CD4-positive, alpha-beta T cell (primary cell): ENCODE measurements at places on chromosomes 12 and 14.

- no peaks in the 10 kb centered on the region for H3K4me1 ChIP-seq
- no peaks in the 10 kb centered on the region for H3K36me3 ChIP-seq
- no peak overlapping the region for H3K4me3 ChIP-seq
- H3K27ac ChIP-seq, result no peak overlapping the region
Observed at GRCh38 chr14:26743284-26743683, 145.5 kb upstream of the NOVA1 start.

DNA sequence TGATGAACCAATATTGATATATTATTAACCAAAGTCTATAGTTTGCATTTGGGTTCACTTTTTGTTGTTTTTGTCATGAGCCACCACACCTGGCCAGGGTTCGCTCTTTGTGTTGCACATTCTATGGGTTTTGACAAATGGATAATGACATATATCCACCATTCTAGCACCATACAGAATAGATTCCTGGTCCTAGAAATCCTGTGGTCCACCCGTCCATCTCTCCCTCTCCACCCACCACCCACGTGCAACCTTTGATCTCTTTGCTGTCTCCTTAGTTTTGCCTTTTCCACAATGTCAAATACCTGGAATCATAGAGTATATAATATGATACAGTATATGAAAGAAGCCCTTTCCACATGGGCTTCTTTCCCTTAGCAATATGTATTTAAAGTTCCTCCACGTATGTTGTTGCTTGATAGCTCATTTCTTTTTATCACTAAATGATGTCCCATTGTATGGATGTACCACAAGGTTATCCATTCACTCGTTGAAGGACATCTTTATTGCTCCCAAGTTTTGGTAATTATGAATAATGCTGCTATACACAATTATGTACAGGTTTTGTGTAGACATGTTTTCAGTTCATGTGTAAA, 7.4 kb downstream of the RPL6 start:
- no peaks in the 10 kb centered on the region for H3K27me3 ChIP-seq
- H3K36me3 ChIP-seq, result peaks cover 29% of the 10 kb centered on the region
- no peak overlapping the region for H3K27ac ChIP-seq
- peaks cover 5% of the 10 kb centered on the region for H3K4me1 ChIP-seq
- no peak overlapping the region for H3K4me3 ChIP-seq

- H3K36me3 ChIP-seq, result no peaks in the 10 kb centered on the region
- H3K4me3 ChIP-seq, result no peak overlapping the region
- peaks cover 4% of the 10 kb centered on the region for H3K27me3 ChIP-seq
- DNase-seq, result no peak
- H3K27ac ChIP-seq, result no peak overlapping the region
- no peaks in the 10 kb centered on the region for H3K4me1 ChIP-seq
Observed at GRCh38 chr12:130178282-130178681, 16.0 kb downstream of the FZD10 start.

GRCh38 chr14:103688906-103689902, 26.0 kb downstream of the XRCC3 start:
- no peak overlapping the region for H3K27ac ChIP-seq
- peaks cover 75% of the 10 kb centered on the region for H3K36me3 ChIP-seq
- no peak for DNase-seq

- no peak overlapping the region for H3K4me3 ChIP-seq
- H3K4me1 ChIP-seq, result no peaks in the 10 kb centered on the region
- no peak overlapping the region for H3K27ac ChIP-seq
- H3K36me3 ChIP-seq, result no peaks in the 10 kb centered on the region
- no peak for DNase-seq
- H3K27me3 ChIP-seq, result no peaks in the 10 kb centered on the region
Observed at GRCh38 chr14:81990312-81990761, 456.7 kb upstream of the SEL1L start.

GRCh38 chr14:89067293-89067972, 243.0 kb downstream of the TTC8 start:
- peaks cover 15% of the 10 kb centered on the region for H3K4me1 ChIP-seq
- H3K4me3 ChIP-seq, result no peak overlapping the region
- no peak for DNase-seq
- H3K36me3 ChIP-seq, result no peaks in the 10 kb centered on the region
- H3K27ac ChIP-seq, result no peak overlapping the region

- no peaks in the 10 kb centered on the region for H3K27me3 ChIP-seq
- no peak overlapping the region for H3K27ac ChIP-seq
- H3K36me3 ChIP-seq, result no peaks in the 10 kb centered on the region
- no peak overlapping the region for H3K4me3 ChIP-seq
Observed at GRCh38 chr12:68521848-68522502, 88.7 kb upstream of the RAP1B start.

- H3K27ac ChIP-seq, result no peak overlapping the region
Observed at GRCh38 chr14:33061667-33062325, 123.1 kb downstream of the NPAS3 start.

GRCh38 chr12:31491841-31492598, 98.9 kb downstream of the DENND5B start:
- no peaks in the 10 kb centered on the region for H3K4me1 ChIP-seq
- no peaks in the 10 kb centered on the region for H3K27me3 ChIP-seq
- no peak overlapping the region for H3K27ac ChIP-seq
- DNase-seq, result no peak

- DNase-seq, result no peak
- H3K27ac ChIP-seq, result no peak overlapping the region
Observed at GRCh38 chr12:119826661-119827445, 50.3 kb downstream of the CIT start.

GRCh38 chr14:54140551-54140950, 183.9 kb upstream of the BMP4 start:
- H3K27me3 ChIP-seq, result no peaks in the 10 kb centered on the region
- H3K36me3 ChIP-seq, result no peaks in the 10 kb centered on the region
- no peak overlapping the region for H3K27ac ChIP-seq
- H3K4me1 ChIP-seq, result no peaks in the 10 kb centered on the region
- DNase-seq, result no peak

GRCh38 chr14:29007990-29008389, 241.4 kb downstream of the FOXG1 start:
- no peak overlapping the region for H3K27ac ChIP-seq
- H3K4me3 ChIP-seq, result no peak overlapping the region
- no peaks in the 10 kb centered on the region for H3K4me1 ChIP-seq
- H3K36me3 ChIP-seq, result no peaks in the 10 kb centered on the region
- no peaks in the 10 kb centered on the region for H3K27me3 ChIP-seq

DNA sequence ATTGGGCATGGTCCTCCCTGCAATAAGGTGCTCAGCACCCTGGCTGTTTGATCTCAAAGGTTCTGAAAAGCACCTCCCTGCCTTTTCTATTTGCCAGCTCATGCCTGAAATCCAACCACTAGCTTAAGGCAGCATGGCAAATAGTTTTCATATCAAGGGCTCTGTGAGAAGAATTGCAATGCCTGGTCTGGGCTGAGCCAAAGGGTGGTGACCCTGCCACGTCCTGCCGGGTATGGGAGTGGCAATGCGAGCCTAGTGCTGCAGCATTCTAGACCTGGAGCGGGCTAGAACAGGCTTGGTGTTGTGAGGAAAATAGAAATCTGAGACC, 2.3 kb upstream of the SCNN1A start:
- DNase-seq, result no peak
- H3K27me3 ChIP-seq, result peaks cover 3% of the 10 kb centered on the region
- H3K36me3 ChIP-seq, result no peaks in the 10 kb centered on the region
- no peak overlapping the region for H3K27ac ChIP-seq

GRCh38 chr12:16530268-16530850, 75.6 kb downstream of the LMO3 start:
- no peaks in the 10 kb centered on the region for H3K4me1 ChIP-seq
- H3K27me3 ChIP-seq, result no peaks in the 10 kb centered on the region
- H3K4me3 ChIP-seq, result no peak overlapping the region
- no peaks in the 10 kb centered on the region for H3K36me3 ChIP-seq

- H3K4me3 ChIP-seq, result no peak overlapping the region
- H3K27me3 ChIP-seq, result no peaks in the 10 kb centered on the region
- DNase-seq, result no peak
- H3K4me1 ChIP-seq, result no peaks in the 10 kb centered on the region
- H3K27ac ChIP-seq, result no peak overlapping the region
Observed at GRCh38 chr14:74290415-74290814, 12.3 kb downstream of the ABCD4 start.

GRCh38 chr12:49543914-49544815, 5.3 kb downstream of the KCNH3 start:
- H3K27me3 ChIP-seq, result peaks cover 7% of the 10 kb centered on the region
- H3K4me3 ChIP-seq, result no peak overlapping the region
- peaks cover 28% of the 10 kb centered on the region for H3K4me1 ChIP-seq

DNA sequence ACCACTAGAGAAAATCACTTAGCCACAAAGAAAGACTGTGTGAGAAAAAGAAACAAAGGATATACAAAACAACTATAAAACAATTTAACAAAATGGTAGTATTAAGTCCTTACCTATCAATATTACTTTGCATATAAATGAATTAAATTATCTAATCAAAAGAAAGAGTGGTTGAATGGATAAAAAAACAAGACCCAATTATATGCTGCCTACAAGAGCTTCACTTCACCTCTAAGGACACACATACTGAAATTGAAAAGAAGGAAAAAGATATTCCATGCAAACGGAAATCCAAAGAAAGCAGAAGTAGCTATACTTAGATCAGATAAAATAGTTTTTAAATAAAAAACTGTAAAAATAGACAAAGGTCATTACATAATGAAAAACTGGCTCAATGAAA, 134.9 kb upstream of the CCDC196 start:
- no peak overlapping the region for H3K4me3 ChIP-seq
- H3K4me1 ChIP-seq, result no peaks in the 10 kb centered on the region
- H3K27ac ChIP-seq, result no peak overlapping the region
- no peaks in the 10 kb centered on the region for H3K36me3 ChIP-seq
- no peaks in the 10 kb centered on the region for H3K27me3 ChIP-seq

- no peaks in the 10 kb centered on the region for H3K27me3 ChIP-seq
- H3K4me1 ChIP-seq, result peaks cover 17% of the 10 kb centered on the region
- H3K36me3 ChIP-seq, result no peaks in the 10 kb centered on the region
- no peak for DNase-seq
- H3K4me3 ChIP-seq, result no peak overlapping the region
Observed at GRCh38 chr14:75049136-75049535, 2.1 kb downstream of the MLH3 start.

- no peak overlapping the region for H3K27ac ChIP-seq
- no peaks in the 10 kb centered on the region for H3K36me3 ChIP-seq
- peaks cover 6% of the 10 kb centered on the region for H3K27me3 ChIP-seq
- peaks cover 14% of the 10 kb centered on the region for H3K4me1 ChIP-seq
- H3K4me3 ChIP-seq, result no peak overlapping the region
Observed at GRCh38 chr12:102479939-102480338, 424 bp downstream of the IGF1 start.

- no peak overlapping the region for H3K4me3 ChIP-seq
- no peak for DNase-seq
- H3K27ac ChIP-seq, result no peak overlapping the region
- no peaks in the 10 kb centered on the region for H3K4me1 ChIP-seq
Observed at GRCh38 chr14:52640137-52640536, 55.2 kb downstream of the ERO1A start.

- no peak overlapping the region for H3K27ac ChIP-seq
- no peaks in the 10 kb centered on the region for H3K4me1 ChIP-seq
- H3K36me3 ChIP-seq, result no peaks in the 10 kb centered on the region
- no peaks in the 10 kb centered on the region for H3K27me3 ChIP-seq
- no peak overlapping the region for H3K4me3 ChIP-seq
Observed at GRCh38 chr12:23855813-23856212, 93.7 kb downstream of the SOX5 start.

- no peak overlapping the region for H3K4me3 ChIP-seq
- H3K36me3 ChIP-seq, result no peaks in the 10 kb centered on the region
- H3K27me3 ChIP-seq, result no peaks in the 10 kb centered on the region
- no peak overlapping the region for H3K27ac ChIP-seq
- no peaks in the 10 kb centered on the region for H3K4me1 ChIP-seq
Observed at GRCh38 chr12:72236071-72236705, 36.0 kb upstream of the TRHDE start.

- no peaks in the 10 kb centered on the region for H3K27me3 ChIP-seq
- H3K4me3 ChIP-seq, result no peak overlapping the region
- H3K36me3 ChIP-seq, result no peaks in the 10 kb centered on the region
- no peak for DNase-seq
- H3K27ac ChIP-seq, result no peak overlapping the region
Observed at GRCh38 chr14:52935833-52936232, 15.0 kb downstream of the FERMT2 start.

- H3K27me3 ChIP-seq, result no peaks in the 10 kb centered on the region
- H3K4me3 ChIP-seq, result no peak overlapping the region
- no peak overlapping the region for H3K27ac ChIP-seq
- no peaks in the 10 kb centered on the region for H3K4me1 ChIP-seq
- H3K36me3 ChIP-seq, result no peaks in the 10 kb centered on the region
Observed at GRCh38 chr12:121872546-121873215, 14.0 kb upstream of the HPD start.

GRCh38 chr12:89439941-89440340, 84.7 kb downstream of the GALNT4 start:
- no peak overlapping the region for H3K4me3 ChIP-seq
- DNase-seq, result no peak
- H3K36me3 ChIP-seq, result peaks cover 3% of the 10 kb centered on the region
- no peaks in the 10 kb centered on the region for H3K4me1 ChIP-seq
- no peaks in the 10 kb centered on the region for H3K27me3 ChIP-seq
- no peak overlapping the region for H3K27ac ChIP-seq

DNA sequence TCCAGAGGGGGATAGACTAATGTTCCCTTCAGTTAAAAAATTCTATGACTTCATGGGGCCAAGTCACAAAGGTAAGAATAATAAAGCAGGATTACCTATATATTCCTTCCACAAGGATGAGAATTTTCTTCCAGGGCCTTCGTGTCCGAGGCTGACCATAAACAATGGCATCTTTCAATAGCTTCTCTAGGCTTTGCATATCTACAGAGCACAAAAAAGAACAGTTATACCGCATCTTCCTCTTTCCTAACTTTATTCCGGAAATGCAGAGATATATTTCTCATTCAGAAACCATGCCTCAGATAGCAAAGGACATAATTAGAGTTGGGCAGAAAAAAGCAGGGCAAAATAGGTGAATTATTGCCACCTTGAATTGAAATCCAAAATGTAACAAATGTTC, 58.3 kb upstream of the ISM2 start:
- peaks cover 54% of the 10 kb centered on the region for H3K36me3 ChIP-seq
- no peak overlapping the region for H3K4me3 ChIP-seq

- DNase-seq, result no peak
- H3K36me3 ChIP-seq, result no peaks in the 10 kb centered on the region
- H3K27ac ChIP-seq, result no peak within 1 kb of the TSS
- H3K27me3 ChIP-seq, result peaks cover 87% of the 10 kb centered on the region
Observed at GRCh38 chr12:114405519-114406271, at the start of gene TBX5. TBX5 (minus strand) TSS chr12:114406144; CDS start chr12:114403898, 2,246 bp downstream.

DNA sequence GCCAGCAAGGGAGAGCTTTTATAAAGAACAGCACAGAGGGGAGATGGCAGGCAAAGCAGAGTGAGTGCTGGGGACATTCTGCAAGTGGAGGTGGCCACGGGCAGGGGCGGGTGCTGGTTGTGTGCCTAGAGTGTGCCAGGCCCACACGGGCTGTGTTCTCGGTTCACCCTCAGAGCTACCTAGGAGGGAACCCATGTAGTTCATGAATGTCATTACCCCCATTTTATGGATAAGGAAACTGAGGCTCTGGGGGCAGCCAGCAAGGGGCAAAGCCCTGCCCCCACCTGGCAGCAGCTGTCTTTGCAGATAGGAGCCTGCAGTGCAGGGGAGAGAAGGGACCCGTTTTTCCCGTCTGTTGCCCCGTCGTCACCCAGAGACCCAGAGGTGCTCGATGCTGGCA, 85.2 kb upstream of the NCOR2 start:
- H3K27ac ChIP-seq, result no peak overlapping the region
- no peaks in the 10 kb centered on the region for H3K4me1 ChIP-seq
- DNase-seq, result no peak
- no peaks in the 10 kb centered on the region for H3K27me3 ChIP-seq

GRCh38 chr12:48903982-48904411, 21.3 kb downstream of the FKBP11 start:
- no peak overlapping the region for H3K27ac ChIP-seq
- peak; percentile 91 for DNase-seq
- H3K27me3 ChIP-seq, result no peaks in the 10 kb centered on the region
